ENCODE measurements at places on chromosomes 11 and 22.
A peak's percentile ranks its signal among the peaks of the same experiment; 100 is the strongest.

- DNase-seq = no peak
Observed at GRCh38 chr11:131491503-131491902, 121.1 kb downstream of the NTM start.

DNA sequence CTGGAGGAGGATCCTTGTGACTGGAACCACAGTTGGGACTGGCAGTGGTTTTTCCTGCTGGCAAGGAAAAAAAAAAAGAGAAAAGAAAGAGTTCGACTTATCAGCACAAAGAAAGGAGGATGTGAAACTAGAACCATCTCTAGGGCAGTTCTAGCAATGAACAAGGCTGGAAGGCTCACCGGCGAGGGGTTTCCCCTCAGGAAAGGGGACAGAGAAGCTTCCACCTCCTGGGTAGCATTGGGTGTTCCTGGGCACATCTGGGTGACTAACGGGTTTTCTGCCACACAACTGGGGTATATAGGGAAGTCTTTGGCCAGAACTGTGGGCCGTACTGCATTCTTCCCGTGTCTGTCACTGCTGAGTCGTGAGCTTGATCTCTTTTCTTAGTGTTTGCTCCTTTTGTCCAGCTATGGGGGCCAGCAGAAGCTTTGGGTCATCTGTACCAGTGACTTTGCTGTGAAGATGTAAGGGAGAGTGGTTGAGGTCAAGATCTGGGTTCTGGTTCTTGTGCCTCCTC is 109.4 kb upstream of the OR4B1 start:
- DNase-seq = peak; percentile 68

DNA sequence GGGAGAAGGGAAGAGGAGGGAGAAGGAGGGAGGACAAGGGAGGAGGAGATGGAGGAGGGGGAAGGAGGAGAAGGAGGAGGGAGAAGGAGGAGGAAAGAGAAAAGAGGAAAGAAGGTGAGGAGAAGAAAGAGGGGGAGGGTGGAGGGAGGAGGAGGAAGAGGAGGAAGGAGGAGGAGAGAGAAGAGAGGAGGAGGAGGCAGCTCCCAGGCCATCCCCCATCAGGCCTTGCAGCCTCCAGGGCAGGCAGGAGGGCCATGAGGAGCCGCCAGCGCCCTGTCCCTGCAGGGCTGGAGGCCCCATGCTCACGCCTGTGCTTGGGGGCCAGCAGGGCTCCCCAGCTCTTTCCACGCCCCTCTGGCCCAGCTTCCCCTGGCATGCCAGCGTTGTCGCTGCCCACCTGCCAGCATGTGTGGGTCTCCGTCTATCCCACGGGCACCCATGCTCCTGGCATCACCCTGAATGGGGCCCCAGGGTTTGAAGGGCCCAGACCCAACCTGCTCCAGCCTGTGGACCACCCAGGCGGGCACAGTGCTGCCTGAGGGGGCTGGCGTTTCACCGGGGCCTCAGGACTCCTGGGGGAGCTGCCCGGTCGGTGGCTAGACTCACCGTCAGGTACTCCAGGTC is 5.2 kb downstream of the TSPAN32 start:
- DNase-seq = no peak

- no peak for DNase-seq
Observed at GRCh38 chr11:7050191-7050590, 29.9 kb downstream of the NLRP14 start.

- DNase-seq = peak; percentile 73
Observed at GRCh38 chr11:125141686-125142535, 22.6 kb upstream of the PKNOX2 start.

- no peak for DNase-seq
Observed at GRCh38 chr11:31045335-31045734, 324.2 kb downstream of the DCDC1 start.

DNA sequence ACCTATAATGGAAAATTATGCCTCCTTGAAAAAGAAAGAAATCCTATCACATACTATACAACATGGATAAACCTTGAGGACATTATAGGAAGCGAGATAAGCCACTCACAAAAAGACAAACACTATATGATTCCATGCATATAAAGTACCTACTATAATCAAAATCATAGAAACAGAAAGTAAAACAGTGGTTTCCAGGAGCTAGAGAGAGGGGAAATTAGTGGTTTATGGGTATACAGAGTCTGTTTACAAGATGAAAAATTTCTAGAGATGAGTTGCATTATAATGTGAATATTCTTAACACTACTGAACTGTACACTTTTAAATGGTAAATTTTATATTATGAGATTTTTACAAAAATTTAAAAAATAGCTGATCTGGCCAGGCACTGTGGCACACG is 40.5 kb upstream of the ARHGAP42 start:
- DNase-seq = no peak

DNA sequence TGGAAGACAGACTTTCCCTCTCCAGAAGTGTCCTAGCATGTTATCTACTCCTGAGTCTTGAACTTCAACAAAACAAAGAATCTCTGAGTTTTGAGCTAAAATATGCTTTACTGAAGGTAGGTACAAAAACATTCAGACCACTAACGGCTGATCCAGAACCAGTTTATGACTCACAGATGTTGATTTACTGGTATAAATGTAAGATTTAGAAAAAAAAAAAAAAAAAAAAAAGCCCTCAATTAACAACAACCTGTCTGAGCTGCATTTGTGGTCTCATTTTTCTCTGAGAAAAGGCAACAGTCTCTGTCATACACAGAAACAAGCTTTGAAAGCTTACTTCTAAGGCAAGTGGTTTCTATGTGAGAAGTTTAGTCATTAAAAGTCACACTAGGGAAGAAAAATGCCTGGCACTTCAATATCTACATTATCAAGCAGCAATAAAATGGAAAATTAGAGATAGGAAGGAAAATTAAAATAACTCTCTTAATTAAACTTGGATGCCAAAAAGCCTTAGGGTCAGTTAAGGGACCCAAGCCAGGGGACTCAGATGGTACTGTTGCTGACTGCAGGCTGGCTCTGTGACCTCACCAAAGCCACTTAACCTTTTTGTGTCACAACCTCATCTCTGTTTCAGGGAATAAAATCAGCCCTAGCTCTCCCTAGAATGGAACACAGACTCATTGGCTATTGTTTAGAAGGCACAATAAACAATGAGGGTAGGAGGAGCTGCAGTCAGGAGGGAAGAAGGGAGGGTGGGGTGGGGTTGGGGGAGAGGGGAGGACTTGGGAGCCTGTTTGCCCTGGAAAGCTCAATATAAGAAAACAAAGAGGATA is 61.7 kb downstream of the ETS1 start:
- DNase-seq = no peak

- peak; percentile 27 for DNase-seq
Observed at GRCh38 chr11:2305788-2306451, 4.1 kb downstream of the TSPAN32 start.

GRCh38 chr11:92536883-92537282 is 312.3 kb downstream of the FAT3 start:
- DNase-seq = no peak

- no peak for DNase-seq
Observed at GRCh38 chr11:36193721-36194120, 95.5 kb downstream of the COMMD9 start.

GRCh38 chr22:39236321-39237317 is 8.2 kb downstream of the PDGFB start:
- peak; percentile 72 for DNase-seq

GRCh38 chr11:61881397-61881796 is 9.9 kb downstream of the FADS3 start:
- DNase-seq = no peak

- DNase-seq = no peak
Observed at GRCh38 chr22:38236786-38237185, 35.0 kb downstream of the MAFF start.

DNA sequence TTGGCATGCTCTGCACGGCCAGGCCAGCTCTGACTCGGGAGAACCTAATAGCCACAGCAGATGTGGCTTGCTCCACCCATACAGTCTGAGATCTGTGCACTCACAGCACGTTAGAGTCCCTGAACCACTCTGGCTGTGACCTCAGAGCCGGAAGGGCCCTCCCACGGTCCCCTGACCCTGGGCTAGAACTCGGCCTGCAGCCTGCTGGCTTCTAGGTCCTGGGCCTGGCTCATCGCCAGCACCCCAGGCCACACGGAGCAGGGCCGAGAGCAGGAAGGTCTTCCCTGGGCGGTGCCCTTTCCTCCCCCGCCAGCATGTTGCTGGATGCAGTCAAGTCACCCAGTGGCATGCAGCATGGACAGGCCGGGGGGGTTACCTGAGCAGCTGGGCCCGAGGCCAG is 35.3 kb upstream of the TTLL12 start:
- no peak for DNase-seq

DNA sequence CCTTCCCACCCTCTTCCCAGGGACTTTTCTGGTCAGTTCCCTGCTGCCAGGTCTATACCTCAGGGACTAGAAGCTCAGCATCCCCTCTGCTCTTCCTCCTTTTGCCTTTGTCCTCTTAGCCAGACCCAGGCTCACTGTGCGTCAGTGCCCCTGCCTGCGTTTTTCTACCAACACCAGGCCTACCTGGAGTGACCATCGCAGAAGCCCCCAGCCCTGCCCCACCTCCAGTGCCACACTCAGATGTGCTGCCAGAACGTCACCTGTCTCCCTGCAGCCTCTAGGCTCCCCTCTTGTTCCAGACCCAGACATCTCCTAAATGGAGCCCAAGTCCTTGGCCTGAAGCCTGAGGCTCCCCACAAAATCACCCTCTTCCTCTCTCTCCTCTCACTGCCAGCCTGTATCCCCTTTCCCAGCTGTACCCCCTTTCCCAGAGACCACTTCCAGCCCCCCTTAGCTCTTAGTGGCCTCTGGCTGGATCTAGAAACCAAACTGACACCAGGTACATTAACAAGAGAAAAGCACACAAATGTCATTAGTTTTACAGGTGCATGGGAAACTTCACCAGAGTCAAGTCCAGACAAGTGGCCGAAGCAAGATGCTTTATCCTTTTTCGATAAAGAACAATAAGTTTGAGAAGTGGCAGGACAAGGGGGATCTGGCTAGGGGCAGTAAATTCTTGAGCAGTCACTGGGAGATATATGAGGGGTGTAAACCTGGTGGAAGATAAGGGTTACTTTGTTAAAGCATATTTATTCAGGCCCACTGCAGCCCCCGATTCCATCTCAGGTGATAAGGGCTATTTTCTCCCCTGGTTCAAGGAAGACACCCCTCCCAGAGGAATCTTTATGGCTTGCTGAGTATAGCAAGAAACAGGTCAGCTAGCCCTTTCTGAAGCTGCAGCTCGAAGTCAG is 61.5 kb downstream of the BCR start:
- no peak for DNase-seq

DNA sequence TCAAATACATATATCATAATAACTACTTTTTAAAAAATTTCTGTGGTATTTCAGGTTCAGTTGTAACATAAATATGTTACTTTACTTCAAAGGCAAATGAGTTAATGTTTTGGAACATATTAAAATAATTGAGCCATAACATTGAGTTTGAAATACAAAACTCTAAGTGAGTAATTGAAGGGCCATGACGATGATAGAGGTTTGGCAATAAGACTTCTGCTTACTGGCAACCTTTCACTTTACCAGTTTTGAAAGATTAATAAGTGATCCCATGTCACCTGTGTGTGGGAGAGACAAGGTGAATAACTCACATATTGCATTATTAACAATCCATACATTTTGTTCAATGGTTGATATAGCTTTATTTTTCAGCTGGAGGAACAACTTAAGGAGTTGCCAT is 144.4 kb downstream of the GRIA4 start:
- DNase-seq = no peak

DNA sequence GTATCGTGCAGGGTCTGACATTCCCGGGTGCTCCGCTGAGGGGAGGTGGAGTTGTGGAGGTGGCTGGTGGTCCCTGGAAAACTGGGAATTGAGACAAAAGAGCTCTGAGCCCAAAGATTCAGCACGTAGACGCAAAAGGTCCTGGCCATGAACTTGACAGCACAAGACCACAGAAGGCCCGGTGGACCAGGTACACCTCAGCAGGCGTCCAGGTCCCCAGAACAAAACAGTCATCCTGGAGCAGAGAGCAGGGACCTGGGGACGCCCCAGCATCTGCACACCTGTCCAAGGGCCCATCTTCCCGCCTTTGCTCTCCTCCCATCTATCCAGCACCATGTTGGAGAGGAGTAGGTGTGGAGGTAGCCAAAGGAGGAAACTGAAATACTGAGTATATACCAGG is 13.8 kb upstream of the MB start:
- no peak for DNase-seq

DNA sequence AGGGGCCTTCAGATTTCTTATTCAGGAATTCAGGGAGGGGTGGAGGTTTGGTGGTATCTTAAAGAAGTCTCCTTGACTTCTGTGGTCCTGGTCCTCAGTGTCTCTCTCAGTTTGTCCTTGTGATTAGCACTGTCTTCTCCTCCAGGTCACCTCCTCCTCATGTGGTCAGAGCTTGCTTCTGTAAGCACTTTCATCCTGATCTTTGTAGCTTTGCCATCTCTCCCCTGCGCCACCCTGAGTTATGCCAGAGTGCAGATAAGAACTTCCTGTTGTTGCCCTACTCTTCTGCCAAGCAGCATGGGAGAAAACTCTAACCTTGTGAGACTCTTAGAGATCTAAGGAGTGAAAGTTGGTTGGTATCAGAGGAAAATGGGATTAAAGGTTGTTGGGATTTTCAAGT is 30.9 kb downstream of the MICAL2 start:
- DNase-seq = no peak

DNA sequence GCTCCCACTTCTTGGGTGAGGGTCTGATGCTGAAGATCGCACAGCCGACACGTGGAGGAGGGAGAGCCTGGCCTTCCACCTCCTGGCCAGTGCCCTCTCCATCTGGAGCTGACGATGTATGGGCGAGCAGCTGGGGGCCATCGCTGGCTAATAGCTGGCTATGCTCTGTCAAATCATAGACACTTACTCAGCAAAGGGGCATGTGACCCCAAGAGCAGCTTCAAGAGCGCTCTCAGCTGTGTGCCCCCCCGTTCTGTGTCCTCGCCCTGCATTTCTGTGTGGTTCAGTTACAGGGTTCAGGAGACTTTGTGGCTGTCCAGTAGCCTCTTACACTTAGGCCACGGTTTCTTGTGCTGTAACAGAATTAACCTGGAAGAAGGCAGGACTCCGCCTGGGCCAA is 26.4 kb downstream of the FBLN1 start:
- DNase-seq = no peak

DNA sequence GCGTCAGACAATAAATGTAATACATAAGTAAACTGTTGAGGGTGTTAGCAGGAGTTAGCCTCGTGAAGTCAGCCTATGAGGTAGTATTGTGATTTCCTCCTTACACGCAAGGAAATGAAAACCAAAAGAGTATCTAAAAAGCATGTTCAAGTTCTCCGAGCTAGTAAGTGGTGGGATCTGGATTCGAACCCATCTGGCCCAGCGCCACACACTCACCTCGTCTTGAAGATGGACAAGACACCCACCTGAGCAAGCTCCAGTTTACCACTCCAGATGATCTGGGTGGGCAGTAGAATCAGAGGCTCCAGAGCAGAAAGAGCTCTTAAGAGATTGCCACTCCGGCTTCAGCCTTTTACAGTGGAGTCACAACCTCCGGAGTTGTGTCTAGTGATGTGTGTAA is 140.3 kb downstream of the PKNOX2 start:
- DNase-seq = no peak

GRCh38 chr22:27419473-27419872 is 382.1 kb downstream of the MN1 start:
- DNase-seq = no peak

GRCh38 chr11:118536726-118537125 is 5.7 kb downstream of the TMEM25 start:
- no peak for DNase-seq

GRCh38 chr11:95764267-95764898 is 25.2 kb downstream of the FAM76B start:
- no peak for DNase-seq

All from activated naive CD8-positive, alpha-beta T cell treated with anti-CD3 and anti-CD28 coated beads, Interleukin-2, amount 50 U/mL, for 24 hours (primary cell).